ENCODE measurements at places on chromosomes 16 and 17.
A peak's percentile ranks its signal among the peaks of the same experiment; 100 is the strongest.

DNA sequence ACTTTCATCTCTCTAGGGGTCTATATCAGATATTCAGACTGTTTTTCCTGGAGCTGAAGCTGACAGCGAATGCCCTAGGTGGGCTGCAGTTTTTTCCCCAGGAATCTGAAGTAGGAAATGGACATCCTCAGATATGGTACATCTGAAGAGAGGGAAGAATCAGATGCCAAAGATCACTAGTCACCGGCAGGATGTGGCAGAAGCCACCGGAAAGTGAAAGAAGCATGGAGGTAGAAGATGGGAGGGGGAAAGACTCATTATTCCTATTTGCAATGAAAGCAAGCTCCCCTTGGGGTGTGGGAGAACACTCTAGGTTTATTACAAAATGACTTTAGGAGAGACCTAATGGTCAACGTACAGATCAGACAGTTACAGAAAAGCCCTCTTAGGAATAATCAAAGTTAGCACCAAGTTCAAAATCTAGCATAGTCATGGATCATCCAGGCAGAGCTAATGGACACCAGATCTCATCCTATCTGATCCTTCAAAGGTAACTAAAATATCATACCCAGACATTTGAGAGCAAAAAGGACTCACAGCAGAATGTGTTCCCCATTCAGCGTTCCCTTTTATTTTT lies 110.7 kb downstream of the HS3ST3A1 start:
- DNase-seq = no peak

DNA sequence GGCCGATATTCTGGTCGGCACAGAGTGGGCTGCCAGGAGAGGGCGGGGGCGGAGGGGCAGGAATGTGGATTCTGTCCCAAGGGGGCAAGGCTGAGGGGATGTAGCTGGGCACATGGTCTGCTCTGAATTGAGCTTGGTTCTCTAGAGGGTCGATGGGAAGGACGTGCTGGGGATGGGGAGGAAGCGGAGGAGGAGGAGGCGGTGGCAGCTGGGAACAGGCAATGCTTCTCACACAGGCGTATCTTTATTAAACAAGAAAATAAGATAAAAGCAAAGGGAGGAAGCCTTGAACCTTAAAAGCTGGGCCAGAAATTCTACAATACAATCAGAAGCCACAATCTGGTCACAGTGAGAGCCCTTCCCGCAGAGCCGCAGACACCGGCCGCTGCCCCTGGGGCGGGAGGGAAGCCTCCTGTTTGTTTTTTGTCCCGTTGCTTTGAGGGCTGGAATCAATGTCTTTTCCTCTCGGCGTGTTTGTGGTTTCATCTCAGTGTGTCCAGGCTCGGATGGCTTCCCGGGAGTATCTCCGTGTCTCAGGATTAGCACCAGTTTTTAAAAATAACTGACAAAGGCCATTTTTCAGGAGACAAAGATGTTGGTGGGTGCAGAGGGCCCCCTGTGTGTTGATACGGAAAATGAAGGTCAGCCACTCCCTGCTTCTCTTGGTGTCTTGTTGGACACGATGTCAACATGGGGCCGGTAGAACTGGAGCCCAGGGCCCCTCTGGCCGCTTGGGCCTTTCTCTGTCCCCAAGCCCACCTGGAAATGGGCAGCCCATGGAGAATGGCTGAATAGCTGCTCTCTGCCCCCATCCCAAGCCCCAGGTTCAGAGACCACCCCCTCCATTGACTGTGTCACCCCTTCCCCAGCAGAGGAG lies 12.3 kb upstream of the SLC7A5 start:
- DNase-seq = no peak

DNA sequence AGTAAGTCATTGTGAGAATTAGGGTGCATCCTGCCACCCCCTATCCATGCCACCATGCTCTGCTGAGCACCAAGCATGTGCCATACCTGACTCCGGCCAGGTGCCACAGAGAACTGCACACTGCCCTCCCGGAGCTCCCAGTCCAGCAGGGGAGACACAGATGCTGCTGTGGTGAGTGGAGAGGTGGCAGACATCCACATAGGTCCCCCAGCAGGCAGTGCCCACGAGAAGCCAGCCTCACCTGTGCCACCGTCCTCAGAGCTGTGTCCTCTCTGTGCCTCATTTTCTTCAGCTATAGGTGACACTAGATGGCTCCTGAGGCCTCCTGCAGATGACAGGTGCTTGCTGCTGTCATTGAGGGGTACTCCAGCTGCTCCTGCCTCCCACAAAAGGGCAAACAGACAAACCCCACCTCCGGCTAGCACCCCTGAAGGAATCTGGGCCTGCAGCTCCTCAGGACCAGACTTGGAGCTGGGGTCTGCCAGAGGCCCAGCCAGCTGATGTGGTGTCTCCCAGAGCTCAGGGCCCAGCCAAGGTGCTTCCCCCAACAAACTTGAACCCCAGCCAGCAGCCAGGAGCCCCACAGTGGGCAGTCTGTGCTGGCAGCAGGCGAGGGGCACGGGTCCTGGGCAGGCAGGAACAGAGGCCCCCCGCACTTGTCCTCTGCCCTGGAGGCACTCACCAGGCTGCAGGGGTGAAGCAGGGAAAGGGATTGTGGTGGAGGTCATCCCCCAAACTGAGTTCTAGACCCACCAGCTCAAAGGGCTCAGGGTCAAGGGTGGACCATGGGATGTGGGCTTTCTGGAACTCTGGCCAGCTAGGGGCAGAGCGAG lies 17.1 kb downstream of the FOXJ1 start:
- DNase-seq = no peak

DNA sequence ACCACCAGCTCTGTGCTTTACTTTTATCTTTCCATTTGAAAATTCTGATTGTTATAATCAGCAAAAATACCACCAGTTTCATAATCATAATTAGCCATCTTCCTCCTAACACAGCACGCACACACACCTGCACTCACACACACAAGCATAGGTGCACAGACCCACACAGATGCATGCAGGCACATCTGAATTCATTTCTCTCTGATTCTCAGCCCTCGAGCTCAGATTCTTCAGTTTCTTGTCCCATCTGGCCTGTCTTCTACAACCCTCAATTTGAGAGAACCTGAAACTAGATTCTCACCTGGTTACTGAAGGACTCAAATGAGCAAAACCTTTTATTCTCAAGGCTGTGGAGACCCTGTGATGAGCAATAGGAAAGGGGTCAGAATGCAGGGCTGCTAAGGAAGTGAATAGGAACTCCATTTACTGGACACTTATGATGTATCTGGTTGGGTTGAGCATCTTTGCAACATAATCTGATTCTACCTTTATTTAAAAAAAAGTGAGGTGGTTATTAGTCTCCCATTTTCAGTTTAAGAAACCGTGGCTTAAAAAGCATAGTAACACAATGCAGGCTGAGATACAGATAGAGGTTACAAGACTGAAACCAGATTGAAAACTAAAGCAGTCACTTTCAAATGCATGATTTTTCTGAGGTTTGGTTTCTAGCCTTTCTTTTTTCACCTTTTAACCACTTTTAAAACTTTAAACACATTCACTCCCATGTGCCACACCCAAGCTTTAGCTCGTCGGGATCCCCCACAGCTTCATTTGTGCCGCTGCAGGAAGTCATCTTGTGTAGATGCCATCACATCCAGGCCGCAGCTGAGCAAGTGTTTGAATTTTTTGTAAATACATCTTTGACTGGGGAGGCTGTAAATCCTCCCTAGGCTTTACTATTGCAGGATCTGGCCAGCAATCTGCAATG lies 9.4 kb downstream of the KRT33A start:
- DNase-seq = no peak

DNA sequence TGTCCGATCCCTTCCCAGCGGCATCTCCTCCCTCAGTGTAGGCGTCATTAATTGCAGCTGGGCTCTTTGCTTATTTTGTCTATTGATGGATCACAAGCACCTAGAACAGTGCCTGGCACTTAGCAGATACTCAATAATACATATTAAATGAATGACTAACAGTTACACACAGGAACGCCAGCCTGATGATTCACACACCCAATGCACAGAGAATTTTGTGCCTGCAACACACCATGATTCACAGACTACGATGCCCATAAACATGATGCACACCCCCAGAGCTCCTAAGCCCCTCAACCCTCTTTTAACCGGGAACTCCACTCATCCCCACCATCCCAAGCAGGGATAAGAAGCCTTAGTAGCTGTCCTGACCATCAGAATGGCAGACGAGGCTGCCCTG lies 66.6 kb upstream of the TMEM97 start:
- no peak for DNase-seq

DNA sequence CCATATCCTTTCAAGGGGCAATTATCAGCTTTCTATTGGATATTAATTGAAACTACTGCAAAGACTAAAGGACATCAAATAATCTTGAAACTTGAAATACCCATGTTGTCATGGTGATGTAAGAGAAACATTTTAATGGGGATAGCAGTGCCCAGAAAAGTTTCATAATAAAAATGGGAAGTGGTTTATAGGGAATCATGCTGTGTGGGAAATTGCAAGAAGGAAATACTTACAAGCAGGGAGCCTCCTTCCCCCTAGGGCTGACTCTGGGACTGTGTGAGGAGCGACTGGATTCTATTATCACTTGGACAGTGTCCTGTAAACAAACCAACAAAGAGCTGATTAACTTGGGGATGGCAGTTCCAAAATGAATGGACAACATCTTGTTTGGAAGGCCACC lies 1393.1 kb upstream of the GOT2 start:
- DNase-seq = no peak

DNA sequence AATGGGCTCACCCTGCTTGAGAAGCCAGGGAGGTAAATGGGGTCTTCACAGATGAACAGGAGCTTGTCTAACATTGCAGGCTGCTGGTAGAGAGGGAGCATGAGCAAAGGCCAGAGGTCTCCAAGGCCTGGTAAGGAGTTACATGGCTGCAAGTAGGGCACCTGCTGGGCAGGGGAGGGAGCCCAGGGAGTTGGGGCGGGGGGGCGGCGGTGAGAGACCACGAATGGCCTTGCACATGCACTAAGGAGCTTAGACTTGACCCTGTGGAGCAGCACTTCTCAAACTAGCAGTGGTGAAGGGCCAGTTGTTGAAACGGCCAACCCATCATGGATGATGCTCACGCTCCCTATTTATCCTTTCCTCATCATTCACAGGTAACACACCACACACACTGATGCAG lies 38.4 kb downstream of the ERN1 start:
- no peak for DNase-seq

DNA sequence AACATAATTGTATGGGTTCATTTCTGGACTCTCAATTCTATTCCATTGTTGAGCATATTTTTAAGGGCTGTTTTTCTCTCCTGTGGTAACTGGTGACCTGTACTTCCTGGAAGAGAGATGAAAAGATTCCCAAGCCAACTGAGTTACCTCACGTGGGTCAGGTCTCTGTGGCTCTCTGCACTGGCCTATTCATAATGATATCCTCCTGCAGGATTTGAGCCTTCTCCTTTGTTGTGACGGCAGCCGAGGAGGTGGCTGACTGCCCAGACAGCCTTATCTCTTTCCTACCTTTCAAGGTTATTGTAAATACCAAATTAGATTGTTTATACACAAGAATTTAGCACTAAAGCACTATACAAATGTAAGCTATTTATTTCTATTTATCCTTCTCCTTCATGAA lies 2.7 kb upstream of the ACE start:
- no peak for DNase-seq

DNA sequence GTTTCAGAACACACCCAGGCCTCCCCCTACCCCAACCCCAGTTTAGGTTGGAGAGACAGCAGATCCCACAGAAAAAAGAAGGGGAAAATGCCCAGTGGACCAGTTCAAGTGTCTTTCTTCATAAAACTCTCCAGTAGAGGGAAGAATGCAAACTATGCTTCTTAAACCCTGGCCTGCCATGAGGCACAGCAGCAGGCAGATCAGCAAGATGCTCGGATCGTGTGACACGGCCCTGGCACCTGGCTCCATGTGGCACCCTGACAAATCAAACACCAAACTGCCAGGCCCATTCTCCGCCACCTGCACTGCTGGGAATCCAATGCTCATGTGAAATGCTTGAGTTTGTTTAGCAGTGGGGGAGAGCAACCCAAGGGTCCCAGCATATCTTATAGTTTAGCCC lies 166.8 kb downstream of the SOX9 start:
- peak; percentile 64 for DNase-seq

DNA sequence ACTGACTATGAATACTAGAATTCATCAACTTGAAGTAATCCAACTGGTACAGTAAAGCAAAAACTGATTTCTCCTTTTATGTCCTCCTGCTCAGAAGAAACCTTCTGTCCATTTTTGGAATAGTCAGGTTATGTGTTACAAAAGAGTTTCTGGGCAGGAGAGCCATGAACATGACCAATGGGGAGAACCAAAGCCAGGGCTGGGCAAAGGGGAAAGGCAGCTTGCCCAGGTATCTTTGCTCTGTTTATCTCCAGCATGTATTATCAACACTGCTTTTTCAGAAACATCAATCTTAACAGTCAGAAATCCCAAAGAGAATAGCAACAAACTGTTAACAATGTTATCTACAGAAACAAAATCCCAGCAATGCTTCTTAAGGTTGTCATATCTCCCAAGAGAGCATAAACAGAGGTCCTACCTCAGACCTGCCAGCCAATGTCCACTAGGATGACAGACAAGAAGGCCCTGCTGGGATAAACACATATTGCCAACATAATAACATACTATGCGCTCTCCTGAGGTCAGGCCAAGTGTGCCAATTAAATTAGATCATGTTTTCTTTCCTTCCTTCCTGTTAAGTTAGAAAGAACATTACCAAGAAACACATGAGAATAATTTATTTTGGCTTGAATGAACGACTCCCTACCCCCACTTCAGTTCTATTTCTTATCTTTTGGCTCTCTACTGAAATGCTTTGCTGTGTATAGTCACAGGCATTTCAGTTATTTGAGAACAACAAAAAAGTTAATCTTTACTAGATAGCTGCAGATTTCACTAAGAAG lies 28.0 kb downstream of the BLMH start:
- no peak for DNase-seq

- no peak for DNase-seq
Observed at GRCh38 chr17:39800540-39800939, 62.8 kb downstream of the GRB7 start.

Measured in NCI-H2081 (cell line).